ENCODE measurements at places on chromosomes 1 and 21. TPM values are rescaled to one million over a fixed set of nuclear protein-coding genes. Genes with fewer than 3 reads are reported as not detected.

GPR37L1 gene
- not detected for total RNA-seq

SPATA17 gene
- 1.3 TPM for total RNA-seq

KLF17 gene
- not detected for total RNA-seq

BRINP2 gene
- 0.32 TPM for total RNA-seq

OPRD1 gene
- not detected for total RNA-seq

XCL2 gene
- not detected for total RNA-seq

IVL gene
- not detected for total RNA-seq

GJA9 gene
- under 0.01 TPM for total RNA-seq

CFH gene
- 27.4 TPM for total RNA-seq

MYOG gene
- total RNA-seq, result not detected

LCE2C gene
- not detected for total RNA-seq

CLCNKA gene
- 0.16 TPM for total RNA-seq

Data from hair follicle dermal papilla cell (primary cell).